Activated naive CD4-positive, alpha-beta T cell (primary cell): ENCODE measurements at places on chromosomes 3 and 15.

DNA sequence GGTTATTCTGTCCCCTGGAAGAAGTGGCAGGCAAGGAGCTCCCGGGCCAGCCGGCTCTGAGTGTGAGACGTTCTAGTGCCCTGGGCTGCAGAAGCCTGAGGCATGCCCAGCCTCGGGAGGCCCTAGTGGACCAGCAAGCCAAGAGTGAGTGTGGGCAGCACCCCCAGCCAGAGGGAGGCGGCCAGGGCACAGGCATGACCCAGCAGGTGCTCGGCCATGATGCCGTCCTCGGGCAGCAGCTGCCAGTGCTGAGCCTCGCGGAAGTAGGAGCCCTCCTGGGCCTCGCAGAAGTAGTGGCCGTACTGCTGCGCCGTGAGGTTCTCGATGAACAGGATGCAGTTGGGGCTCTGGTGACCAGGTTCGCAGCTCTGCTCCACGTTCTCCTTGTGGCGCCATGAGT is 23.3 kb downstream of the SEMA7A start:
- DNase-seq = no peak

DNA sequence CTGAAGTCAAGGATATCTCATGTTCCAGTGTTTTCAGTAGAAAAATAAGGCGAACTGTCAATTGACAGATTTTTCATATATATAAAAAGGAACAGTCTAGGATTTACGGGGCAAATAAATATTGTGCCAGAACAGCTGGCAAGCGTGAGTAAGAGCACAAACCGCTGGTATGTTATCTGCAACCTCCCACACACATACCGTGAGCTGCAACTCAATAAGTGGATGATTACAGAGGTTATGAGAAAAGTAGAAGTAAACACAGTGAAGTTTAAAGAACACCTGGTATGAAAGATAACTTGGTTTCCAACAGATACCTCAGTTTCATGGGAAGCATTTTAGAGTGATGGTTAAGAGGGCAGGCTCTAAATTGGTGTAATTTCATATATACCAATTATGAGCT is 733.4 kb downstream of the TUSC7 start:
- DNase-seq = no peak

DNA sequence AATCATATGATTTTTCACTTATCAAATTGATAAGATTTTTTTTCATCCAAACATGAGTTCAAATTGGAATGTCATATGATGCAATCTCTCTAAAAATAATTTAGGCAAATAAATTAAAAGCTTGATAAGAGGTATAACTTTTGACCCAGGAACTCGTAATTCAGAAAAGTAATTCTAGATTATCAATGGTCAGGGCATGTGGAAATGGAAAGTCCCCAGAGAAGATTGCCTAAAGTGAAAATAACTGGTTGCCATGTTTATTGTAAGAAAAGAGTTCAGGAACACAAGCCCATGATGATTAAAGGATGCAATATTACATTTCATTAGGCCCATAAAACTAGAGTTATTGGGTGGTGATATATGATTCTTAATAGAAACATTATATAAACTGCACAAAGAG is 1514.8 kb downstream of the SI start:
- no peak for DNase-seq

GRCh38 chr3:29099296-29099695 is 181.6 kb upstream of the RBMS3 start:
- DNase-seq = no peak

DNA sequence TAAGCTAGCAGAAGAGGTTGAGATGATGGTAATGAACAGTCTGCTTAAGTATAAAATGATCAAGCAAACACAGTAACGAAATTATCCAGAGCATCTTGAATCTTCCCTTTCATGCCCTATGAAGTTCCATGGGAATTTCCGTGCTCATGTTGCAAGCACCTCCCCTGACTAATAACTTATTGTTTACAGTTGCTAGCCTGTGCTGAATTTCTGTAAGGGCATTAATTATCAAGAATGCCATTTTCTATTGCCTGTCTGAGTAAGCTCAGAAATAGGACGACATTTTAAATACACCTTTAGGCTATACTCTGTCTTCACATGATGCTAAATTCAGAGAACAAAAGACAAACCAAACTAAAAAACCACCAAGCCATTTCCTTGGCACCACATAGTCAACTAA is 257.5 kb upstream of the LRTM1 start:
- DNase-seq = no peak

- DNase-seq = no peak
These were observed 405.1 kb upstream of the PROK2 start for GRCh38 chr3:72190050-72190449.

- DNase-seq = no peak
These were observed 62.7 kb downstream of the EOMES start for GRCh38 chr3:27659279-27660021.

DNA sequence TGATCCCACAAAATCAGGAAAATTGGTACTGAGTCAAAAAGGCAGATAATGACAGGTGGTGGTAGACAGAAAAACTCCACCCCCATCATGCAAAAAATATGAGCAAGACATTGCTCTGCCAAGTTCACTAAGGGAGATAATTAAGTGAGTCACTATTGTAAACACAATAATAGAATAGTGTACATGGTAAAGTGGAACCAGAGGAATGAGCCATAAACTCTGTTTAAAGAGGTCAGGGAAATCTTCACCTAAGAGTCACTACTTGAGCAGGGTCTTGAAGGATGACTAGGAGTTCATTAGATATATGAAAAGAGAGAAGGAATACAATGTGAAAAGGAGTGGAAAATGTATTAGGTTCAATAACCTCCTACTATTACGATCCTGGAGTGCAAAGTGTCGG is 213.4 kb upstream of the PEX5L start:
- DNase-seq = no peak

DNA sequence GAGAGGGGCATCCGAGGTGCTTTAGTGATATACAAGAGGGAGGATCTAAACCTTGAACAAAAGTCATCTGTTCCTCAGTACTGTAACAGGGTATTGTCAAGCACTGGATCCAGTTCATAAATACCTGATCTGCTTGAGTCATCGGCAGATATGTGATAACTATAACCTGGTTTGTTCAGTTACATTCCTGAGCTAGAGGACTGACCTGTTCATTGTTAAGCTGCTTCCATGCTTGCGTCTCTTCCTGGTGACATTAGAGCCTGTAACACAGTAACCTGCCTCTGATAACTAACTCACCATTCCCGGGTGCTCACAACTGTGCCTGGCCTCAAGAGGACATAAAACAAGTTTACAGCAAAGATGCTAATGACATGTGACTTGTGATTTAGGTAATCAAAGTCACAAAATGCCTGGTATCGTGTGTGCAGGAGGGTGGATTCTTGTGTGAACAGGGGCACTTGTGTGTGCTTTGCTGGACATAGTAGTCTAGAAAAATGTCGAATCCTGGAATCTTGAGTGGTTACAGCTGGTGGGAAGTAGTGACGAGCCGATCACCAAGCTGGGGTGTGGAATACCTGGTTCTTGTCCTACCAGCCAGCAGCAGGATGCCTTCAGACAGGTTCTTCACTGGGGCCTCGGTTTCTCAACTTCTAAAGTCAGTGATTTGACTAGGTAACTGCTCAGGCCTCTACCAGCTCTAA is 30.9 kb upstream of the POLR2M start:
- no peak for DNase-seq

DNA sequence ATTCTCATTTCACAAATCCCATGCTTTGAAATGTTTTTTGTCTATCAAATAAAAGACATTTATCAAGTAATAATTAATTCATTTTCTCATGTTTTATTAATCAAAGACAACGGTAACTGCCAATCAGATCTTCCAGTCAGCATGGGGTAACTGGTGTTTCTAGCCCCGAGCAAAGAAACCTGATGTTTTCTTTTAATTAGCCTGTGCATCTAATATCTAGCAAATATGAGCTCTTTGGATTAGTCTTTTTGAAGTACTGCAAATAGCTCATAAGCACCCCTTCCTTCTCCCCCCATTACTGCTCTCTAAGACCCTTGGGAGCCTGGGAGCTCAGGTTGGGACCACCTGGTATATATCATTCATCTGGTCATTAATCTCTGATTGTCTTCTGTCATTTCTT is 43.1 kb upstream of the SRGAP3 start:
- DNase-seq = no peak

GRCh38 chr3:181609030-181609767 is 102.5 kb upstream of the SOX2 start:
- DNase-seq = no peak

DNA sequence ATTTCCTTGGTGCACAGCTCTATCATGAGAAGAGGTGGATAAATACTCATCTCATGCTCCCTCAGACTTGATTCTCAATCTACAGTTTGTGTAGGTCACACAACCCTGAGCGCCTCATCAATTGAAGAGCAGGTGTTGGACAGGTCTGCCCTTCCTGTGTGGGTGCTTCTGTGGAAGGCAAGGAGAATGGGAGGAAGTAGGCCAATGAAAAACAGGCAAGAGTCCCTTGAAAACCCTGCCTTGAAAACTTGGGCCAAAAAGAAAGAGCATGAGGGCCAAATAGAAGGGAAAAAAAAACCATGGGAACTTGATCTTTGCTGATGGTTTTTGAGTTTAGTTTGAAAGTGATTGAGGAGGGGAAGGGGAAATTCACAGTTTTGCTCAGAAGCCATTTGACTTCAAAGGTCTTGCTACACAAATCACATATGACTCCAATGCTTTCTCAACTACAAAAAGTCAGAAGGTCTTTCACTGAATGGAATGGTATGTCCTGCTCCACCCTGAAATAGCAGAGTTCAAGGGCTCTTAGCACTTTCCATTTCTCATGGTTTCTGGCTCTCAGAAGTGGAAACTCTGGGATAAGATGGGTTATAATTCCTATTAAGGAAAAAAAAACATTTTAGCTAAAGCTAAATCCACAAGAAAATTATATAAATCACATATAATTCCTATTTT is 37.2 kb upstream of the TM4SF1 start:
- DNase-seq = no peak

- DNase-seq = no peak
These were observed 22.5 kb downstream of the LPP start for GRCh38 chr3:188176476-188176875.
